ENCODE measurements at places on chromosomes 4 and X. TPM values are rescaled to one million over a fixed set of nuclear protein-coding genes. Genes with fewer than 3 reads are reported as not detected.
A peak's percentile ranks its signal among the peaks of the same experiment; 100 is the strongest.

- no peak for DNase-seq
Measured at GRCh38 chr4:109444182-109444844, 10.7 kb downstream of the SEC24B start.

Gene PTTG2
- total RNA-seq, result not detected

Gene IL3RA
- 0.09 TPM for total RNA-seq

Gene POU3F4
- not detected for total RNA-seq

Gene CYP2U1
- 17.3 TPM for total RNA-seq

Gene BMP3
- total RNA-seq, result not detected

Gene EDA
- total RNA-seq, result 1.4 TPM

DNA sequence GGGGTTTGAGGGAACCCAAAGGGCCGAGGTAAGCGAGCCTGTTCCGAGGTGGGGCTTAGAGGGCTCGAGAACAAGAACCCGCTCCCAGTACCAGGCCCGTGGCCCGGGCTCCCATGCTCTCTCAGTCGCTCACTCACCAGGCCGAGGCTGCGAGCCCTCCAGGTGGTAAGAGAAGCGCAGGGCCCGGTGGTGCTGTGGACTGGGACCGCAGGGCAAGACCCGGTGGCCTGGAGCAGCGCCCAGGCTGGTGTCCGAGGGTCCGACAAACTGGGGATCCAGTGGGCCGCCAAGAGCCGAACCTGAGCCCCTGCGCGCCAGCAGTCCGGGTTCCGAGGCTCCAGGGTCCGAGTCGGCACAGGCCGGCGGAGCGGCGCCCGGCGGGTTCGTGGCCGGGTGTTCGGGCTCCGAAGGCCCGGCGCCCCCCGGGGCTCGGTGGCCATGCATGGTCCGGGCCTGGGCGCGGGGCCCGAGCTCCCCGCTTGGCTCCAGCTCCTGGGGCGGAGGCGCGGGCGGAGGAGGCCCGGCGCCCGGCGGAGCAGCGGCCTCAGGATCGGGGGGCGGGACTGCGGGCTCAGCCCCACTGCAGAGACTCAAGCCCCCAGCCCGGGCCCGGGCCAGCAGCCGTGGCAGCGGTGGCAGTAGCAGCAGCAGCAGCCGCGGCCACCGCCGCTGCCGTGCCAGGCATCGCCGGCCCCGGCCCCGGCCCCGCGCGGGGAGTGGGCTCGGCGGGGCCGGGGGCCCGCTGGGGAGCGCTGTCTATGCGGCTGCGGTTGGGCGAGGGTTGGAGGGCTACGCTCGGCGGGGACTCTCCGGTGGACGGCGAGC lies 833 bp downstream of the FGD1 start:
- DNase-seq, result no peak

DNA sequence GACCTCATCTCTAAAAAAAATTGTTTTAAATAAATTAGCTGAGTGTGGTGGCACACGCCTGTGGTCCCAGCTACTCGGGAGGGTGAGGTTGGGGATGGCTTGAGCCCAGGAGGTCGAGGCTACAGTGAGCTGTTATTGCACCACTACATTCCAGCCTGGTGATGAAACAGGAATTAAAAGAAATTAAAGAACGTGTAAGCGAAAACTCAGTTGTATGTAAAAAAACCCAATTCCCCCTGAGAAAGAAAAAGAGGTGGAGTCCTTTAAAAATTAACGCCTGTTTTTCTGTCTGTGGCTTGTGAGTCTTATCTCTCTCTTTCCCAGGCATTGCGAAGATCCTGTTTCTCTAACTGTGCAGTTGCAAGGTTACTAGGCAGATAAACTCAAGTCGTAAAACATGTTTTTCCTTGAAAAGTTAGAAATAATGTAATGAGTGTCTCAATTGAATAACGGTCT lies 22.1 kb downstream of the EPGN start:
- no peak for DNase-seq

DNA sequence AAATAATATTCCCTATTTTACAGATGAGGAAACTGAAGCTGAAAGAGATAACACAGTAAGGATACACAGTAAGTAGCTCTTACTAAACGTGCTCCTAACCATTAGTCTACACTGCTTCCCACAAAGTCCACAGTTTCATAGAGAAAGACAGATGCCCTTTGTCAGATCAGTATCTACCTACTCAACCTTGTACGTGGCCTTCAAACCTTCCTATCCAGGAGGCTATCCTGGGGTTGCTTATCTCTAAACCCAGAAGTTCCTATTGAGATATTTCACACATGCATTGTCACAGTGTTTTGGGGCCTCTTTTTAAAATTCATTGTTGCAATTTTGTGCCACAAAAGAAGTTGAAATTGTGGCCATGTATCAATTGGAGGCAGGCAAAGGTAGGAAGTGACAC lies 208.0 kb downstream of the ENOX2 start:
- no peak for DNase-seq

- no peak for DNase-seq
Measured at GRCh38 chr4:164935363-164935762, 42.1 kb downstream of the TRIM61 start.

- DNase-seq, result no peak
Measured at GRCh38 chr4:158965226-158965625, 137.7 kb upstream of the RAPGEF2 start.

DNA sequence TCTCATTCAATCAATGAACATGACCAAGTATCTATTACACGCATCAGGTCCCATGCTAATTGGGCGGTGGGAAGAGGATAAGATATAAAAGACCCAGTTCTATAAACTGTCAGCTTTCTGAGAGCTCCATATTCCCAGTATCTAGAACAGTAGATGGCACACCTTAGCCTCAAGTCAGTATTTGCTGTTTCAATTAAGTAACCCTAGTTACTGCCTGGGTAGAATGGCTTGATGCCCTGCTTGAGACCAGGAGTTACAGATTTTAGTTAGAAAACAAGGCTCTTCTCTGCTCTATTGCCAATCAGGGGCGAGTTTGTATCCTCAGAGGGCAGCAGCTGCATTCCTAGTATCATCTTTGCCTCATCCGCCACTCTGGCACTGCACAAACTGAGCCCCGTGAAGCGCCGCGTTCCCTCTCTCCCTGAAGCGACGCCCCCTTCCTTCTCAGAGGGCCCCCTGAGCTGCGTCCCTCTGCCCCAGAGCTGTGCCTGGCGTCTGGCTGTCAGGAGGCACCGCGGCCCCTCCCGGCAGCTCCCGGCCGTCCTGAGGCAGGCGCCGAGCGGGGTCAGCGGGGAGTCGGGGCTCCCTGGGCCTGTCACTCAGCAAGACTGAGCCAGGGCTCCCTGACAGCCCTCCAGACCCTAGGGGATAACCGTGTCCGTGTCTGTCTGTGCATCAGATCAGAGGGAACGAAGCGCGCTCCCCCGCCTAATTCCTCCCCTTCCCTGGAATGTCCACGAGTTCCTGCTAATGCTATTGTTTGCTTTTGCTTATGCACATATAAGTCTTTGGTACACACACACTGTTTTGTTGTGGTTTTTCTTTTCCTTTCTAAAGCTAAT lies 212.4 kb upstream of the TTC29 start:
- DNase-seq, result peak; percentile 30

- no peak for DNase-seq
Measured at GRCh38 chr4:148288448-148288847, 153.8 kb downstream of the NR3C2 start.

- peak; percentile 59 for DNase-seq
Measured at GRCh38 chr4:4614925-4615678, 73.3 kb upstream of the STX18 start.

GRCh38 chr4:7043284-7044136 lies at the start of gene TADA2B:
TSS of gene TADA2B (plus strand) at chr4:7043372. CDS start at chr4:7043580, 208 bp downstream.
- DNase-seq, result peak; percentile 37

- no peak for DNase-seq
Measured at GRCh38 chrX:31600823-31601222, 529.0 kb upstream of the FTHL17 start.

Gene PHKA1
- 3.5 TPM for total RNA-seq

DNA sequence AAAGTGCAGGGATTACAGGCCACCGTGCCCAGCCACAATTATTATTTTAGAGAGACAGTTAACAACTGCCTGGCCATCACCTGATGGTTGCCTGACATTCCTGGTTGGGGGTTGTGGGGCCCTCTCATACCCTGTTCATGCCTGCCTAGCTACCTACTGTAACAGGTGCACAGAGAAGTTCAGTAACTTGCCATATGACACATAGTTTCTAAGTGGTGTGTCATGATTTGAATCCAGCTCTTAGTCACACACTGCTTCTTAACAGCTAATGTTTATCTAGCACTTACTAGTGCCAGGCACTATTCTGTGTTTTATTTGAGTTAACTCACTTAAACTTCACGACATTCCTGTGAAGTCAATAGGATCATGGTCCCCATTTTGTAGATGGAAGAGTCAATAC lies 122.7 kb upstream of the JADE1 start:
- no peak for DNase-seq

- no peak for DNase-seq
Measured at GRCh38 chr4:185238750-185239149, 29.4 kb downstream of the SNX25 start.

GRCh38 chr4:1170156-1170975 lies 2.0 kb downstream of the SPON2 start:
- DNase-seq, result no peak

DNA sequence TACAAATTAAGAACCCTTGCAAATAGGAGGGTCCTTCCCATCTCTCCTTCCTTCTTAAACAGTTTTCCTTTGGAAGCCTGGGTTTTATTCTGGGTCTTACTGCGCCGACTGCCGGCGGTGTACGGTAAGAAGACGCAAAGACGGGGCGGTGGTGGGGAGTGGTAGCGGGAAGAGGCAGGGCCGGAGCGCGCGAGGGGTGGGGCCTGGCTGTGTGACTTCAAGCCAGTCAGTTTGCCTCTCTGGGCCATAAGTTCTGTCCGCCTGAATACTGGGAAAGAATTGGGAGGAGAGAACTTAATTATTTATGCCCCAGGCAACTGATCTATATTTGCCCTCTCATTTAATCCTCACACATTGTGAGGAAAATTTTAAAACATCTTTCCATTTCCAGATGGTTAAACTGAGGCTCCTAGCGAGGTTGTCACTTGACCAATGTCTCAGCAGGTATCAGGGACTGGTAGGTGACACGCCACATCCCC lies 726 bp upstream of the KANTR start:
- peak; percentile 73 for DNase-seq

GRCh38 chr4:108529984-108530905 lies 90.1 kb upstream of the RPL34 start:
- no peak for DNase-seq

DNA sequence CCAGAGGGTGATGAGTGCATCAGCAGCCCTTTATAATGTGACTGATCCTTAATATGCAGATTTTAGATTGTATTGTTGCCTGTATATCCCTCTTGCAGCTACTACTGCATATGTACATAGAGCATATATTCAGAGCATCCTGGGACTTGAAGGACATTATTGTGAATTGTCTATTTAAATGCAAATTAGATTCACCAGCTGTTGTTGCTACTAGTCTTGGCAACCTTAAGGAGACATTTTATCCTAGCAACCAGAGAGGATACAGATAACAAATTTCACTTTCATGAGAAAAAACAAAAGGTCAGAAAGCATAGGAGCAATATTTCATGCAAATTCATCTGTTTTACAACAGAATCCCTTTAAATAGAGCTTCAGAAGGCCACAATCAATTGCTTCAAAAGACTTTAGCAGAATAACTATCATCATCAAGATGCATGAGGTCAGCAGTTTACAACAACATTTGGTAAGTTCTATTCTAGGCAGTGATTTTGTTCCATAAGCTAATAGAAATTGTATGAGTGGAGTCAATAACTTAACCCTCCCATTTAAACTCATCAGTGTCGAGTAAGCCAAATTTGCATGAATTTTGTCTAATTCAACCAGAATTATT lies 148.6 kb downstream of the GC start:
- no peak for DNase-seq

- DNase-seq, result no peak
Measured at GRCh38 chr4:60743654-60744053, 456.5 kb upstream of the ADGRL3 start.

Gene MAP9
- total RNA-seq, result 6.5 TPM

- DNase-seq, result no peak
Measured at GRCh38 chr4:6910340-6910959, 824 bp downstream of the TBC1D14 start.

GRCh38 chrX:30865612-30866011 lies 23.4 kb downstream of the TAB3 start:
- no peak for DNase-seq

Gene ANK2
- 200 TPM for total RNA-seq

- no peak for DNase-seq
Measured at GRCh38 chr4:47733302-47734175, 104.3 kb downstream of the CORIN start.

DNA sequence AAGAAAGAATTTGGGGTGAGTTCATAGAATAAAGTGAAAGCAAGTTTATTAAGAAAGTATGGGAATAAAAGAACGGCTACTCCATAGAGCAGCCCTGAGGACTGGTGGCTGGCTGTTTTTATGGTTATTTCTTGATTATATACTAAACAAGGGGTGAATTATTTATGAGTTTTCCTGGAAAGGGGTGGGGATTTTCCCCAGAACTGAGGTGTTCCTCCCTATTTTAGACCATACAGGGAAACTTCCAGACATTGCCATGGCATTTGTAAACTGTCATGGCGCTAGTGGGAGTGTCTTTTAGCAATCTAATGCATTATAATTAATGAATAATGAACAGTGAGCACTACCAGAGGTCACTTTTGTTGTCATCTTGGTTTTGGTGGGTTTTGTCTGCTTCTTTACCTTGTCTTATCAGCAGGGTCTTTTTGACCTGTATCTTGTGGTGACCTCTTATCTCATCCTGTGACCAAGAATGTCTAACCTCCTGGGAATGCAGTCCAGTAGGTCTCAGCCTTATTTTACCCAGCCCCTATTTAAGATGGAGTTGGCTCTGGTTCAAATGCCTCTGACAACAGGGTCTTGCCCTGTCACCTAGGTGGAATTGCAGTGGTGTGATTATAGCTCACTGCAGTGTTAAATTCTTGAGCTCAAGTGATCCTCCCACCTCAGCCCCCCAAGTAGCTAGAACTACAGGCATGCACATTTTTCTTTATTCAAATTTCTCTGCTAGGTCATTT lies 27.1 kb downstream of the RAPGEF2 start:
- no peak for DNase-seq

DNA sequence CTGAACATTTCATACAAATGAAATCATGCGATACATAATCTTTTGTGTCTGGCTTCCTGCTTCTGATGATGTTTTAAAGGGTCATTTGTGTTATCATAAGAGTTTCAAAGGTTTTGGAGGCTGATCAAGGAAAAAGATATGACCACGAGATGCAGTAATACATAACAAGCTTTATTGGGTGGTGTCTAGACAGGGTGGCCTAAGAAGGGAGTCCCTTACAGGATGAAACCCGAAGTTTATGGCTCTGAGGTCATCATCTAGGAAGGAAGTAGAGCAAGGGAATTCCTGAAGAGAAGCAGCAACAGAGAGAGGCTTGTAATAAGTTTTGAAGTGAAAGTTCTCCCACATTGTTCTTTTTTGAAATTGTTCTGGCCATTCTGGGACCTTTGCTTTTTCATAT lies 40.8 kb upstream of the SOD3 start:
- DNase-seq, result no peak

Data from fibroblast of the aortic adventitia (primary cell).